ENCODE measurements at places on chromosomes 6 and 20.

- no peak for DNase-seq
Measured at GRCh38 chr6:23175391-23175790, 606.0 kb downstream of the HDGFL1 start.

- DNase-seq = no peak
Measured at GRCh38 chr6:133428295-133428694, 187.1 kb downstream of the EYA4 start.

DNA sequence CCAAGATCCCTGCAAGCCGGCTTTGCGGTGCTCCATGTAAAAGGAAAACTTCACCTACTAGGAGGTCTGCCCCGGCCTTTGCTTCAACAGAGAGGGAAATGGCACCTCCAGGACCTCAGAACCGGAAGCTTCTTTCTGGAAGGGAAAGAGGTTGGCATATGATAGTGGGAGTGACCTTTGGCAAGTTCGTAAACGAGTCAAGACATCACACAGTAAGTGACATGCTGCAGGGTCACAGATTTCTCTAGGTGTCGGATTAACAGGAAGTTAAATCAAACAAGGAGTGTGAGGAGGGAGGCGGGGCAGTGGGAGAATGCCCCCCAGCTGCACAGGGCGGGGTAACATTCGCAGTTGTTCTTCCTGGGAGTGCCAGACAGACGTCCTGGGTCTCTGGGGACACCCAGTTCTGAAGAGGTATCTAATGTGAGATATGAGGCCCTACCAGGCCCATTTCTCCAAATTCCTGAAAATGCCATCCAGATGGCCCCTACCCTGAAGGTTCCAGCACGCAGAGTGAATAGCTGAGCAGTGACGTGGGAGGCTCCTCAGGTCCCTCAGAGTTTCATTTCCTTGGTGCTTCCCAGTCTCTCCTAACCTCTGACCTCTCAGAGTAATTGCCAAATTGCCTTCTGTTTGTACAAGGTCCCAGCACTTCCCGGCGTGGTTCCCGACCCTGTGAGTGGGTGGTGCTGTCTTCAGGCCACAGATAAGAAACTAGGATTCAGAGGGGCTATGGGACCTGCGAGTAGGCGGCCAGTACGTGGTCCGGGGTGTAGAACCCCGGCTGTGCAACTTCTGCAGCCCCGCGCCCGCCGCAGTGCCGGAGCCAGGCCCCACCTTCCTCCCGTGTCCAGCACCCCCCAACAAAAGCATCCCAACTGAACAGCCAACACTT, 1.9 kb downstream of the RRBP1 start:
- DNase-seq = no peak

- DNase-seq = no peak
Measured at GRCh38 chr20:50153153-50153499, 397 bp downstream of the PEDS1 start.

GRCh38 chr20:35602851-35603495, 12.7 kb upstream of the SPAG4 start:
- DNase-seq = no peak

DNA sequence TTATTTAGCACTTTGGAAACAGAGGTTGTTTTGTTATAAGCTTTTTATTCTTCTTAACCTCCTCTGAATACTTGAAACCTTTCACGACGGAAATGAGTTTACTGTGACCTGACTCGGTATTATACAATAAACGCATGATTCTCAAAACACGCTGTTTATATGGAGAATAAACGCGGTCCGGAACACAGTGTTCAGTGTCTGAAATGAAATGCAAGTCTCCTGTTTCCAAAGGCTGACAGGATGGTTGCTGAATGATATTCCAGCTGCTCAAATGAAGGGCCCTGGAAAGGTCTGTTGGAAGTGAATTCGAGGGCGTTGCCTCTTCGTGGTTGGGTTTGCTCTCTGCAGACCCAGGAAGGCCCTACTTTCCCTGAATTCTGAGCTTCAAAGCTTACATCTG, 83.4 kb downstream of the RSPH3 start:
- no peak for DNase-seq

DNA sequence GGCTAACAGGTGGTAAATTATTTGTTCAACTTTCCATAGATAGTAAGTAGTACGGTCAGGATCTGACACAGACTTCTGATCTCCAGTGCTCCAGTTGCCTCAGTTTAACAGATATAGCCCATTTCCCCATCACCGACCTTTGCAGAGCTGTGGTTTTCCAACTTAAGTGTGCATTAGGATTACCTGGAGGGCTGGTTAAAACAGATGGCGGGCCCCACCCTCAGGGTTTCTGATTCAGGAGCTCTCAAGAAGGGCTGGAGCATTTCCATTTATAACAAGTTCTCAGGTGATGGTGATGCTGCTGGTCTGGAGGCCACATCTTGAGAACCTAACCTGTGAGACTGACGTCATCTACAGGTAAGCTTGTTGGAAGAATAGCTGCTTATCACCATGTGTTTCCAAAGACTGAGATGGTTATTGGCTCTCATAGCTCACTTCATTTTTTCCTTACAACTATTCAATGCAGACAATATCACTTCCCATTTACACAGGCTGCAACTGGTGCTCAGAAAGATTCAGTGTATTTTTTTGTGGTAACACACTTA, 360.1 kb upstream of the CHD6 start:
- no peak for DNase-seq

DNA sequence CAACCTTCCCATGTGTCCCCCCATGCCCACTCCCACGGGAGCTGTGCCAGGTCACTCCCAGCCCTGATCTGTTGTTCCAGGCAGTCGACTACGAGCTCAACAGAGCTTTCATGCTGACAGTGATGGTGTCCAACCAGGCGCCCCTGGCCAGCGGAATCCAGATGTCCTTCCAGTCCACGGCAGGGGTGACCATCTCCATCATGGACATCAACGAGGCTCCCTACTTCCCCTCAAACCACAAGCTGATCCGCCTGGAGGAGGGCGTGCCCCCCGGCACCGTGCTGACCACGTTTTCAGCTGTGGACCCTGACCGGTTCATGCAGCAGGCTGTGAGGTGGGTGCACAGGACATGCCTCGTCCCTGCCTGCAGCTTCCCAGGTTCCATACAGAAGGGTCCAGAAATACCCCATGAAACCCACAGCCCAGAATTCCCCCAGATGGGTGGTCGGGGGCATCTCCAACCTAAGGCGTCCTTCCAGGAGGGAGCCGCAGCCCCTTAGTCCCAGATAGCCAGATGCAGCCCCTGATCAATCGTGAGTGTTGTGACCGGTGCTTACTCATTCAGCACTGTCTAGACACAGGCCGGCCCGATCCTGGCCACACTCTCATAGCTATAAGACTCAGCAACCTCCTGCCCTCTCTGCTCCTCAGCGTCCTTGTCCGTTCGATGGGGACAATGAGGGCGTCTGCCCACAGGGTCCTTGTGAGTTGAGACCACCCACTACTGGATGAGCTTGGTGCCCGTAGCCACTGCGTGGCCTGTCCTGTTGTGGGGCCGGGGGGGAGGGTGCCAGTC, 142.1 kb downstream of the TAF4 start:
- DNase-seq = no peak

- DNase-seq = no peak
Measured at GRCh38 chr20:59912609-59913008, 20.8 kb downstream of the SYCP2 start.

DNA sequence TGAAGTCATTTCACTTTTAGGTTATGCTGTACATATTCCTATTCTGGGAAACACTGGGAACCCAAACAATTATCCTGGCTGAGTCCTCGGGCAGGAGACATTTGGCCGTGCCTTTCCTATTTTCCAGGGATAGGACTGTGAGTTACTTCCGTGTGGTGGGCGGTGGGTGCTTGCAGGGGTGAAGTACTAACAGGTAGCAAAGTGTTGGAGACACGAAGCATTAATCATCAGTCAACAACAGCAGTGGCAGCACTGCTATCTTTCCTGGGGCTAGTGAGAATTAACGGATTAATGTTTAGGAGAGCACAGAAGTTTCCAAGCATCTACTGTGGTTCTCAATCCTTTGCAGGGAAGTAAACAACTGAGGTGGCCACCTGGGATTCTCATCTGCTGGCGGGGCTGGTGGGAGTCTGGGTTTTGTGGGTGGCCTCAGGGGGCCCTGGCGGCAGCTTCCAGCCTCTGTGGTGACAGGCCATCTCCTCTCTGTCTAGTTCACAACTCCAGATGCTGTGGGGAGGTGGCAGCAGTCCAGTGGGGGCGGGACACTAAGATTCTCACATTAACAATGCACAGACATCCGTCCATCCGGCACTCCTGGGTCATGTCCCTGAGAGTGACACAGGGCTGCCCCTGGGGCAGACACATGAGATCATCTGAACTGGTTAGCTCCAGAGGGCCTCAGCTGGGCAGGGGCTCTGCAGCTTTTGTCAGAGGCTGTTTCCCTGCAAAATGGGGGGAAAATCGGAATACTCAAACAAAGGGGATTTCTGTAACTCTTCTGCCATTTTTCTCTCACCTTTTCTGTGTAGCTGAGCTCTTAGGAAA, 90.9 kb downstream of the GJA10 start:
- no peak for DNase-seq

GRCh38 chr20:12321736-12322135, 404.0 kb downstream of the BTBD3 start:
- no peak for DNase-seq

DNA sequence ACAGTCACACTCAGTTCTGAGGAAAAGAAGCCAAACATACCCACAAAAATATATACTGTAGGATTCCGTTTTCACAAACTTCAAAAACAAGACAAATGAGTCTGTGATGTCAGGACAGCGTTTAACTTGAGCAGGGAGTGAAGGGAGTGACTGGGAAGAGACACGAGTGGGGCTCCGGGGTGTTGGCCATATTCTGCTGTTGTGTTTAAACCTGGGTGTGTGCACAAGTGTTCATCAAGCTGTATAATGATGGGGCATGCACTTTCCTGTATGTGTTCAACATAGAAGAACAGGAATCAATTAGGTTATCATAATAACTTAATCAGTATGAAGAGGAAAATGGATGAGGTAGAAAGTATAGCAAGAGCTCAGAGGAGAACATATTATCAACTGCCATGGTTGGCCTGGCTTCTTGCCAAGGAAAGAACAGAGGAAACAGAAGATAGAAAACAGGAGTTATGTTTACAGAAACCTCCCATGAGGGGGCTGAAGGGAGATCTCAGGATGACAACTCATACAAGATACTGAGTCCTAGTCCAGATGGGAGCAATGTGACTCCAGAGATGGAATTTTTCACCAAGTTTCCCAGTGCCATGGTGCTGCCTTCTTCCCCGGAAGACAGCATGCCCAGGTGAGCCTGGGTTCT, 15.1 kb upstream of the AFDN start:
- no peak for DNase-seq

GRCh38 chr6:54957698-54958097, 111.1 kb downstream of the FAM83B start:
- no peak for DNase-seq

GRCh38 chr6:87690441-87690840, 11.6 kb downstream of the AKIRIN2 start:
- no peak for DNase-seq

DNA sequence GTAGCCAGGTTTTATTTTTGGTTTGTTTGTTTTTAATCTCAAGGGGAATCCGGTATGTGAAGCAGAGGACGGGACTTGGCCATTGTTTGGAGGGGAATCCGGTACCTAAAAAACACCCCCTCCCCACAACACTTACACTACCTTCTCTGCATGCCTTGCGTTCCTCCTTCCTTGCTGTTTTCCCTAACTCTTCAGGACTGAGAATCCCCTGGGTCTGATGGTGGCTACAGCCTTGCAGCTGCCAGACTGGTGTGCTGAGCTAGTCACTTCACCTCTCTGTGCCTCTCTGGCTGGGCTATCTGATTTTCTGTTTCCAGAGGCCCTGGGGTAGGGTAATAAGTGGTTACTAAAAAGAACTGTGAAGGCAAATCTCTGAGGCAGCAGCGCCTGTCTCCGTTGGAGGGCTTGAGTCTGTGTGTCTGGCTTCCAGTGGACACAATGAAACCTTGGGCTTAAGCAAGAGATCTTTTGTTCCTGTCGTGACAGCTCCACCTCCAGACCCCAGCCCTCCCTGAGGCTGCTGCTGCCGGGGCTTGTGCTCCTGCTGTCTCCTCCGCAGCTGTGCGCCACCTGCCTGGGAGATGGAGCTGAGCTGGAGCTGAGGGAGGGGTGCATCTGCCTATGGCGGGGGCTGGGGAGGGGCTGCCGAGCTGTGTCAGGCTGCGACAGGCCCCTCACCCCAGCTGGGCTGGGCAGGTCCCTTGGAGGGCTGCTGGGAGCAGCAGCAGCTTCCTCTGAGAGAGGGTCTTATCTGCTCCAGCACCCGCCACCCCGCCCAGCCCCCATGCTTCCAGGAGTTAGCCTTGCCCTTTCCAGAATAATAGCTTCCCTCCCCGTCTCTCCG, 65.8 kb upstream of the CCDC167 start:
- DNase-seq = no peak

All from activated CD8-positive, alpha-beta memory T cell treated with anti-CD3 and anti-CD28 coated beads for 4 hours (primary cell).